G401 (cell line): ENCODE measurements at places on chromosomes 4 and X.

GRCh38 chrX:103279624-103280023, 3.1 kb upstream of the TCEAL5 start:
- no peak for DNase-seq

DNA sequence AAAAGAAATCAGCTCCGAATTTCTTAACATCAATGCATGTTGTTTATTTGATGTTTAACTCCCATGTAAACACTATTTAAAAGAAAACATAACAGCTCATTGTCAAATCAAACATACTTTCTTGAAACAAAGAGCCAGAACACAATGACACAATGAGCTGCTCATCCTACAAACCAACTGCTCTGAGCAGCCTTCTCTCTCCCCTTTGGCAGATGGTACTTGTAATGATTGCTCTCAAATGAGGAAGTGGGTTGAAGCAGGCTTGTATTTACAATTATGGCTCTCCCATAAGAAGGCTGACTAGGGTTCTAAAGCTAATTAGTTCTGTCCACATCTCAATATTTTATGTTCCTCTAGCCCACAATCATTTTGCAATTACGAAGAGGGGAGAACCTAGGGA, 637.8 kb upstream of the ADGRL3 start:
- DNase-seq, result no peak

- DNase-seq, result no peak
Measured at GRCh38 chrX:21155916-21156315, 218.3 kb upstream of the CNKSR2 start.

GRCh38 chr4:39446842-39447573, 11.7 kb downstream of the RPL9 start:
- peak; percentile 43 for DNase-seq

- DNase-seq, result no peak
Measured at GRCh38 chr4:128573781-128574508, 235.6 kb upstream of the JADE1 start.

DNA sequence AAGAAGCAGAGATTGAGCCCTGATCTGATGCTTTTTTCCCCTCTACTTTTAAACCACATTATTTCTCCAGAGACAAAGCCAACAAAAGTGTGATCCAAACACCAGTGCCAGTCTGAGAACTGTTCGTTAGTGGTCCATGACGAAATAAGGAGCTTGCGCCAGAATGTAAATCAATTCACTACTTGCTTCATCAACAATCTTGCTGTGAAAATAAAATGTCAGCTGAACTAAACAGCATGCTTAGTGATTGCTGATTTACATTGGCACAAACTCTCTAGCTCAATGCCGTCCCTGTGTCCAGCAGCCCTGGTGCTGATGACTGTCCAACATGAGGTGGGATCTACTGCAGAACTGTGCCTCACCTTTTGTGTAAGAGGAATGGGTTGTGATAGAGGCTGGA, 71.3 kb downstream of the SOX3 start:
- DNase-seq, result no peak
